Stimulated activated CD4-positive, alpha-beta T cell treated with anti-CD3 and anti-CD28 coated beads, Interleukin-2, amount 100 ng/mL, for 48 hours (primary cell): ENCODE measurements at places on chromosomes 16 and 17.

GRCh38 chr16:70713824-70714223 is 28.0 kb upstream of the MTSS2 start:
- no peak for DNase-seq

GRCh38 chr16:88533932-88534637 is 36.1 kb upstream of the ZC3H18 start:
- peak; percentile 85 for DNase-seq

- no peak for DNase-seq
These were observed at the start of gene IRX3 for GRCh38 chr16:54286366-54287130. IRX3 (minus strand) TSS chr16:54286787; CDS start chr16:54286050, 737 bp downstream.

DNA sequence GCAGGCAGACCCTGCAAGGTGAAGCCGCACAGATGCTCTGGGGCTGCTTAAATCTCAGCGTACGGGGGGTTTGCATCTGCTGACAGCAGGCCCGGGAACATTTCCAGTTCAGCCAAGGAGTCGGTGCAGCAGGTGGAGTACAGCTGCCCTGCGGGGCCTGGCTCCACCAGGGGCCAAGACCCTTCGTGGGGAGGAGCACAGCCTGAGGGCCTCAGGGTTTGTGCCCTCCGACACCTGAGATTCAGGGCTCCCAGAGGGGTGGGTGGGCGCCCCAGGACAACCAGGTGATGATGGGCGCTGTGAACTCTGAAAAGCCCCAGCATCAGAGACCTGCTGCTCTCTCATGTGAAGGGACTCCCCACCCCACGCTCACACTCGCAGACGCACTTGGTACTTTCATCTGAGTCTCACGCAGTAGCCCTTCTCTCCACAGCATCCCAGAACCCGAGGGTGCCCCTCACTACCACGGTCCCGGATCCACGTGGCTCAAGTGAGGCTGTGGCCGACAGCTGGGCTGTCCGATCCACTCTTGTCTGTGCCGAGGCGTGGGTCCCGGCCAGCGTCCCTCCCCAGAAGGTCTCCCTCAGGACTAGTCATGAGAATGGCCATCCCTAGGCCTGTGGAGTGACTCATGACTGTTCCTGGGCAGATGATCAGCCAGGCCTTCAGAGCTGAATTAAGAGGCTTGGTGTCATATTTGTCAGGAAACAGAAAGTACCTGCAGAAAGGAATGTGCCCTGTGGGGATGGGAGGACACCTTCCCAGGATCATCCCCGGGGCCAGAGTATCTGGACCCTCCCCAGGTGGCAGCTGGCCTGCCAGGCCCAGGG is 29.6 kb downstream of the ACSF3 start:
- no peak for DNase-seq

GRCh38 chr17:50325906-50326305 is 20.0 kb upstream of the XYLT2 start:
- DNase-seq: no peak

DNA sequence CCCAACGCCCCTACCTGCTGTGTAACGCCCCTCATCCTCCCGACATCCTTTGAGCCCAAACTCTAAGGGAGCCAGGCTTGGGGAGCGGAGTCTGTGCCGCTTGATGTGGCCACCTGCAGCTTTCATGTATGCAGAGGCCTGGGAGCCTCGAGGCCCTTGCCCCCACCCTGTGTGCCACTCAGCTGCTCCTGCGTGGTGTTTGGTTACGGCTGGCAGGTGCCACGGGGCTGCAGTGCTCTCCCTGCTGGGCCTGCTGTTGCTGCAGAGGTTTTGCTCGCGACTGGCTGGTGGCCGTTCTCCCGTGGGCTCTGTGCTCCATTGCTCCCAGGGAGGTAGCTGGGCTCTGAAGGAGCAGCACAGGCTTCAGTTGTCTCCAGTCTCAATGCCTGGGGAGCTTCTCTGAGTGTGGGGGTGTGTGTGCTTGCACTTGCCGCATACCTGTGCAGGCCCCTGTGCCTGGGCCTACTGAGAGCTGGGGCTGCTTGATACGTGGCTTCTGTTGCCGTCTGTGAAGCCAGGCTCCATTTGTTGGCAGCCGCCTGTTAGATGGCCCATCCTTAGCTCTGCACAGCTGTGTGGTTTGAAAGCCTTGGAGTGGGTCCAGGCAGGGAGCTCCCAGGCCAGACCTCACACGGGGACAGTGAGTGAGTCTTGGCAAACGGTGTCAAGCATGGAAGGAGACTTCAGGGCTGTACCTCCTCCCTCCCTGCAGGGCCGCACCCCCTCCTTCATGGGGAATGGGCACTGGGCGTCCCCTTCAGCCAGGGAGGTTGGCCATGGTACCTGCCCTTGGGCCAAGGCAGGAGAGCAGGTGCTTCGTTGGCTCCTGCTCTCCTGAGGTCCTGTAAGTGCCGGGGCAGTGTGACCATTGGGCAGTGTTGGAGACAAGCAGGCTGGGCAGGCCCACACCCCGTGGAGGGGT is 47.2 kb downstream of the PDPK1 start:
- no peak for DNase-seq

- no peak for DNase-seq
These were observed 3.2 kb upstream of the C1QTNF1 start for GRCh38 chr17:79020631-79021301.

DNA sequence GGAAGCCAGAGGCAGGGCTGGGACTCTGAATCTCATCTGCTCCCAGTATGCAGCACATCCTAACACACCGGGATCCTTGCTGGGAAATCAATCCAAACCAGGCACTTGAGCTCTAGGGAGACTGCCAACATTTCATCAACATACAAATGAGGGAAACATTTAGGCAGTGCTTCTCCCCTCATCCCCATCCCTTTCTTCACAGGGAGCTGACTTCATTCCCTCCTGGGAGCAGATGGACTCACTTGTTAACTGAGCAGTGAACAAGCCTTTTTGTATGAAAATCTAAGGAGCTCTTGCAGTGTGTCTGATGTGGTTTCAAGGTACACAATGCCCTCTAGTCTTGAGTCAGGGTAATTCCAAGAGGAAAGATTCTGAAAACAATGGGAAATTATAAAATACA is 96.3 kb downstream of the TMEM114 start:
- no peak for DNase-seq

DNA sequence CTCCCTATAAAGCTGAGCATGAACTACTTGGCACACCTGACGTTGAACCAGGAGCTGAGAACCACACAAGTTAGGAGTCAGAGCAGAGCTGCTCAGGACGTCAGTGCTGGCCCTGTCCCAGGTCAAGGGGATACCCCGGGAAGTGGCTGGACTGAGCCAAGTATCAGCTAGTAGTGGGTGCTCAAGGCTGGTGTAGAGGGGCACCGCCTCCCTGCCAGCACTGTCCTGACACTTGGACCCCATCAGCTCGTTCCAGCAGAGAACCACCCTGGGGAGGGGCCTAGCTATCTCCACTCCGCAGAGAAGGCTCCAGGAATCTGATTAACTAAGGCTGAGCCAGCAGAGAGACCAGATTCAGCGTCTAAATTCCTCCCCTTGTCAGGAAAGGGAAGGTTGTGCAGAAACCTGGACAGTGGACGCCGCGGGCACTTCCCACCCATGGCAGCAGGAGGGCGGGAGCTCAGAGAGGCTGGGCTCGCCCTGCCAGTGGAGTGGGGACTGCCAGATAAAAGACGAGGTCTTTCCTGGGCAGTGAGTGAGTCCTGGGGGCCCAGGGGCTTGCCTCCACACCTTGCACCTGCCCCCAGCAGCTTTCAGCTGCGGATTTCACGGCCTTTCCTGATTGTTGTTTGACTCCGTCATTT is 21.0 kb downstream of the C16orf90 start:
- DNase-seq: no peak

- peak; percentile 72 for DNase-seq
These were observed 2.6 kb upstream of the GRIN2C start for GRCh38 chr17:74862108-74862901.

DNA sequence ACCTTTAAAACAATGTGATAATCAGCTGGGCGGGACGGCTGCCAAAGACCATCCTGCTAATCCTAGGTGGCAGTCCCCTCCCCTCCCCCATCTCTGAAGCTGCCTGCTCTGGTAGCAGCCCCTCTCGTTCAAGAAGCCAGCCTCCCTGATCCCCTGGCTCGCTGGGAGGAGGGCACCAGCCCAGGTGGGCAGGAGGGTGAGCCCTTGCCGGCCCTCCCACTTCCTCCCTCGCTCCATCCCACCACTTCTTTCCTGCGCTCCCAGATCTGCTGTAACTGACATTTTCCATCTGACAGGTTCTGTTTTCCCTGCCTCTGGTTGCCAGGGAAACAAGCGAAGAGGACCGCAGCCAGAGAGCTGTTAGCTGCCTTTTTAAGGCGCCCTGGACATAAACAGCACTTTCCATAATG is 155.7 kb upstream of the TNRC6C start:
- DNase-seq: no peak

DNA sequence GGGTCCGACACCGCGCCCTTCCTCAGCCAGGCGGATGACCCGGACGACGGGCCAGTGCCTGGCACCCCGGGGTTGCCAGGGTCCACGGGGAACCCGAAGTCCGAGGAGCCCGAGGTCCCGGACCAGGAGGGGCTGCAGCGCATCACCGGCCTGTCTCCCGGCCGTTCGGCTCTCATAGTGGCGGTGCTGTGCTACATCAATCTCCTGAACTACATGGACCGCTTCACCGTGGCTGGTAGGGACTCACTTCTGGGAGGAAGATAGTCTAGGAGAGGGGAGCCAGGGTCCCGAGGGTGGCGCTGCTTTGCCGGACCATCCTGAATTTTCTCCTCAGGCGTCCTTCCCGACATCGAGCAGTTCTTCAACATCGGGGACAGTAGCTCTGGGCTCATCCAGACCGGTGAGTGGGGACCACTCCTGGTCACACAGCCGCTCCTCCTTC is 601 bp downstream of the SPNS1 start:
- DNase-seq: no peak

GRCh38 chr17:49703557-49704277 is 4.0 kb downstream of the SLC35B1 start:
- DNase-seq: no peak
